ENCODE measurements at places on chromosomes 4 and X. TPM values are rescaled to one million over a fixed set of nuclear protein-coding genes. Genes with fewer than 3 reads are reported as not detected.

Gene F11
- total RNA-seq, result 0.50 TPM

Gene CDKL2
- total RNA-seq, result 1.8 TPM

GRCh38 chrX:6666624-6667023 is 131.7 kb upstream of the VCX3A start:
- H3K27ac ChIP-seq, result no peak overlapping the region
- H3K36me3 ChIP-seq, result peaks cover 14% of the 10 kb centered on the region
- H3K27me3 ChIP-seq, result no peaks in the 10 kb centered on the region
- no peaks in the 10 kb centered on the region for H3K4me1 ChIP-seq
- H3K4me3 ChIP-seq, result no peak overlapping the region

GRCh38 chr4:1562371-1562770 is 121.7 kb downstream of the FAM53A start:
- H3K36me3 ChIP-seq, result no peaks in the 10 kb centered on the region
- H3K4me1 ChIP-seq, result peaks cover 2% of the 10 kb centered on the region
- H3K27ac ChIP-seq, result no peak overlapping the region

DNA sequence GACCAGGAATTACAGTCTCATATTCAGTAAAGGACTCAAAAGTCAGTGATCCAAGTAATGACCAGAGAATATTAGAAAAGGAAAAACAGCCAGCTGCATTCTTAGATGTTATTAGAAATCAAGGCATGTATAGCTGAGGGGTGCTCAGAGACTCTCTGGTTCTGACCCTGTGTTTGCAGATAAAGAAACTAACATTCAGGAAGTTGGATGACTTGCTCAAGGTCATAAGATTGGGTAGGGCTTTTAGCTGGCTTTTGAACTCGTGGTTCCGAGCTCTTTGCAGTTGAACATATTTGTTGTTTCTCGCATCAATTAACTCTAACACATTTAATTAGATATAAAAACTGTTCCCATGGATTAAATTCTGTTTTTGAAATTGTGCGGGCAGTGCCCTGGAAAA is 62.5 kb upstream of the ENPP6 start:
- H3K4me3 ChIP-seq, result no peak overlapping the region
- H3K4me1 ChIP-seq, result no peaks in the 10 kb centered on the region
- H3K27me3 ChIP-seq, result no peaks in the 10 kb centered on the region

DNA sequence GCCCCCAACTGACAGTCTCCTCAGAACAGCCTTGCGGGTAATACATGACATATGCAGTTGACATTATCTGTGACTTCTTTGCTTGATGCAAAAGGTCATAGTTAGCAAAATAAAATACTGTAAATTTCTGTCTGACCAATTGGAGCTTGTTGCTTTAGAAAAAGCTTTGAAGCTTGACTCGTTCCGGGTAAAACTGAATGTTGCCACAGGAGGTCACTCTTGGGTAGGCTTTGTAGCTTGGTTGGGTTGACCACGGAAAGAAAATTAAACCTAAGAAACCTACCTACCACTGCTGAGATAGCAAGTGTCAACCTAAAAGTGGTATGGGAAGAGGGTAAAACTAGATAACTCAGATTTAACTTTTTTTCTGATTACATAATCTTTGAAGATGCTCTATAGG is 23.2 kb downstream of the PRPS2 start:
- peak; percentile 33 for DNase-seq
- no peaks in the 10 kb centered on the region for H3K4me1 ChIP-seq
- H3K4me3 ChIP-seq, result no peak overlapping the region
- H3K27me3 ChIP-seq, result no peaks in the 10 kb centered on the region

- DNase-seq, result no peak
- H3K27ac ChIP-seq, result no peak overlapping the region
- H3K4me1 ChIP-seq, result no peaks in the 10 kb centered on the region
- no peak overlapping the region for H3K4me3 ChIP-seq
- H3K36me3 ChIP-seq, result 0 out of 3 replicates have a peak, but pooled peaks cover 1% of the 10 kb centered on the region
Observed at GRCh38 chr4:23194751-23195150, 502.0 kb downstream of the GBA3 start.

All from H9 (cell line).